Stimulated activated CD4-positive, alpha-beta T cell treated with anti-CD3 and anti-CD28 coated beads, Interleukin-1b, Interleukin-23, amount 100 ng/mL, for 1 hour (primary cell): ENCODE measurements at places on chromosomes 4 and X.

DNA sequence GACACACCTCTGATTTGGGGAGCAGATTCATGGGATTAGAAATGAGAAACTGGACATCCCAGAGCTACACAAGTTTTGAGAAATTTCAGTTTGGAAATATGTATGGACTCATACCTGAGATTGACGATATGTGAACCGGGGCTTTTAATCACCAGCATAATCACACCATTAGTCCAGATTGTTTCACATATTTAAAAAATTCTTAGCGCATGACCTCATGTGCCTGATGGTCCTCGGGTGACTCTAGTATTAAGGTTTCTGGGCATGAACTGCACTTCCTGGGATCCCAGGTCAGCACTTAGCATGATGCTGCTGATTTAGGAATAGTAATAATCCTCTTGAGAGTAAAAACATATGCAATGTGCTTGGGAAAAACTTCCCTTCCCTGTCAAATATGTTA is 91.9 kb upstream of the BCOR start:
- no peak for DNase-seq

DNA sequence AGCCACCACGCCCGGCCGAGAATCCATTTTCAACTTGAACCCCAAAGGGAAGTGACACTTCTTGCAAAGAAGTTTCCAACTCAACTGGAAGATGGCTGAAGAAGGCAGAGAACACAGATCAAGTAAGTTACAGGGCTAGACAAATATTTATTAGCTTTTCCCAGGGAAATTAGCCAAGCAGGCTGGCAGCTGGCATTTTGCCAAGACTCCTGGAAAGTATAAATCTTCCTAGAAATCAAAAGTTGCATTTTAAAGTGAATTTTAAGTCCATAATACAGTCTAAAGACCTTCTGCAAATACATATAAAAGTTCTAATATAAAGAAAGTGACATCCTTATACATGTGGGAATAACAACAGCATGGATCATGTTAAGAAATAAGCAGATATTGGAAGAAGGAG is 3.4 kb upstream of the MRPL1 start:
- no peak for DNase-seq

- DNase-seq = no peak
These were observed 14.8 kb downstream of the INTS6L start for GRCh38 chrX:135535077-135535940.

- DNase-seq = no peak
These were observed 131.4 kb downstream of the SORBS2 start for GRCh38 chr4:185680617-185681016.
